Panc1 (cell line): ENCODE measurements at places on chromosomes 11 and 22. TPM values are rescaled to one million over a fixed set of nuclear protein-coding genes. Genes with fewer than 3 reads are reported as not detected.

GRCh38 chr11:1852877-1853276 is at the start of gene LSP1:
Gene LSP1 (plus strand): TSS chr11:1853084. CDS start chr11:1853145, 61 bp downstream.
- H3K4me3 ChIP-seq = no peak within 1 kb of the TSS
- H3K36me3 ChIP-seq = no peaks in the 10 kb centered on the region
- no peak within 1 kb of the TSS for H3K27ac ChIP-seq

DNA sequence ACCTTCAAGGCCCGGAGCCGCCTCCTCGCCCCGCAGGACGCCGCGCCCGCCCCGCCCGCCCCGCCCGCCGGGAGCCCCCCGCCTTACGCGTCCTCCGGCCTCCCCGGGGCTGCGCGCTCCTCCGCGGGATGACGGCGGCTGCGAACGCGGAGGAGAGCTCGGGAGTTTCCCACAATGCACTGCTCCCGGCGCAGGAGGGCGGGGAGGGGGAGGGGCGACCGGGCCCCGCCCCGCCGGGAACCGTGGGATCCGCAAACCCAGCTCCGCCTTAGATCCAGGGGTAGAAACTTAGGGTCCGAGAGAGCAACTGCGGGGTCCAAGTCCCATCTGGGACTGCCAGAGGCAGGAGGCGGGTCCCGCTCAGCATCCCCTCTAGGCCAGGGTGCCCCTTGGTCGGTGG is at the start of gene CEND1:
Gene CEND1 (minus strand): TSS at position 148 of the 400 bp plus-strand sequence. CDS start 1,514 bp downstream, outside the sequence.
- H3K27ac ChIP-seq = peak within 1 kb of the TSS; percentile 86
- H3K4me1 ChIP-seq = peaks cover 50% of the 10 kb centered on the region
- H3K4me3 ChIP-seq = peak within 1 kb of the TSS; percentile 59
- H3K36me3 ChIP-seq = no peaks in the 10 kb centered on the region; the same call in none of the 2 replicates

DNA sequence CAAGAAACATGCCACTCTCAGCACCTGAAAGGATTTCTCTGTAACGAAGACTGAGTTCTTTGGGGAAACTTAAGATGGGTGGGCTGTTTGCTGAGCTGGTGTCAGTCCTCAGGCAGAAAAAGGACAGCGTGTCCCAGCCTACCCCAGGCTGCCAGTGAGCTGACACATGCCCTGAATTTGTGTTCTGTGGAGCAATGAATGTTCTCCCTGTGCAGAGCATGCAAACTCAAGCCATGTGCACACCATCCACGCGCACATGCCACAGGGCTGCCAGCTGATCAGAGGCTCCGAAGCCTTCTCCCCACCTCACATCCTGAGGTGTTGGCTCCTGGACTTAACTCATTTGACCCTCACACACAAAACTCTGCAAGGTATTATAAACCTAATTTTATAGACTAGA is 104.9 kb downstream of the KCNC1 start:
- DNase-seq = no peak
- no peak overlapping the region for H3K4me3 ChIP-seq
- no peak overlapping the region for H3K27ac ChIP-seq
- no peaks in the 10 kb centered on the region for H3K27me3 ChIP-seq
- H3K4me1 ChIP-seq = no peaks in the 10 kb centered on the region
- H3K36me3 ChIP-seq = no peaks in the 10 kb centered on the region

The CHRM1 gene
- total RNA-seq = not detected

DNA sequence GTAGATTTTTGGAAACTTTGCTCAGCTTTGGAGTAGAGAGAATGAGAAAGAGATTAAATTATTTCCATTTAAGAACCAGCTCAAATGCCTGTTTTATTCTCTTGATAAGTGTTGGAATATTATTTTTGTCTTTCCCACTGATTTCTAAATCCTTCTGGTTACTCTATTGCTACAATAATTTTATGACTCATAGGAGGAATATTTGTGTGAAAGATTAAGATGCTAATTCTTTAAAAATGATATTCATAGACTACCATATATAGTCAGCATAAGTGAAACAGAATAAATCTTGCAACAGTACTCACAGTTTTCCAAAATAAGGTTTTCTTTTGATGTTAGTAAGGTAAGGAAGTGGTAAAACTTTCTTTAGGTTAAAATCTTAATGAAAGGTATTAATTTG is 60.9 kb downstream of the YAP1 start:
- H3K4me1 ChIP-seq = peaks cover 2% of the 10 kb centered on the region; the same call in 1 of the 2 replicates
- H3K27me3 ChIP-seq = no peaks in the 10 kb centered on the region
- DNase-seq = no peak
- H3K36me3 ChIP-seq = no peaks in the 10 kb centered on the region
- H3K4me3 ChIP-seq = no peak overlapping the region

GRCh38 chr11:125626288-125626950 is 1.5 kb downstream of the CHEK1 start:
- peaks cover 24% of the 10 kb centered on the region for H3K4me1 ChIP-seq
- H3K27ac ChIP-seq = peak overlapping the region; percentile 87
- H3K36me3 ChIP-seq = peaks cover 19% of the 10 kb centered on the region
- DNase-seq = peak; percentile 68
- no peaks in the 10 kb centered on the region for H3K27me3 ChIP-seq
- peak overlapping the region; percentile 74 for H3K4me3 ChIP-seq

DNA sequence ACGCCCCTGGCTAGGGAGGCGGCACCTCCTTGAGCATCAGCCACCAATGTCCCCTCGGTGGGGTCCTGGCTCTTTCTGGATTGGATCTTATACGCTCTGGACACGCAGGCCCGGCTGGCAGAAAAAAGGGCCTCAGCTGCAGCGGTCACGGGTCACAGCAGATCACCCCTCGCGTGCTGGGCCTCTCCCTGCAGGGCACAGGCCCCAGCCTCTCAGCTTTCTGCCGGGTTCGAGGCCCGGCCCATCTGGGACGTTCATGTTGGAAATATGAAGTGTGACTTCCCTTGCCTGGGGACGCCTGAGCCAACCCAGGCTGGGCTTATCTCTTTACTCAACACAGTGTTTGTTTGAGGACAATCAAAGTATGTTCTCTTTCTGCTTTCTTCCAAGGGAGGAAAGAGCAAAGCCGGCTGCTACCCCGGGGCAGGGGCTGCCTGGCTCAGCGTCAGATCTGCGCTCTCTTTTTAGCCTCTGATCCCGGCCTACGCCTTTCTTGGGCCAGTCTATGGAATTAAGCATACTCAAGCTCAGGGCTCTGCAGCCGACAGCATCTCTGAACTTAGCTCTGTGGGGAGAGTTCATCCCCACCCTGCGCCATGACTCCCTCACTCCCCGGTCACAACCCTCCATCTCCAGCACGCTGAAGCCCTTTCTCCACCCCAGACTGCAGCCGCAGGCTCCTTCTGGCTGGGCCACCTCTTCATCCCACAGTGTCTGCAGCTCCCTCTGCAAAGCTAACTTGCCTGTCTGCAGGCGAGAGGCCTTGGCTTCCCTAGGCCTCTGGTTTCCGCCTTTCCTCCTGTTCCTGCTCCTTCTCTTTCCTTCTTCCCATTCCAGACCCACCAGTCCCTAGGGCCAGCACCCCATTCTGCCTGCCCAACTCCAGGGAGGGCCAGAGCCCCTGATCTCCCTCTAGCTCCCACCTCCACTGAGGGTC is 38.8 kb downstream of the ADAMTS15 start:
- H3K27ac ChIP-seq = peak overlapping the region; percentile 68
- H3K27me3 ChIP-seq = no peaks in the 10 kb centered on the region
- H3K4me1 ChIP-seq = peaks cover 23% of the 10 kb centered on the region; the same call in 1 of the 2 replicates
- H3K36me3 ChIP-seq = no peaks in the 10 kb centered on the region

DNA sequence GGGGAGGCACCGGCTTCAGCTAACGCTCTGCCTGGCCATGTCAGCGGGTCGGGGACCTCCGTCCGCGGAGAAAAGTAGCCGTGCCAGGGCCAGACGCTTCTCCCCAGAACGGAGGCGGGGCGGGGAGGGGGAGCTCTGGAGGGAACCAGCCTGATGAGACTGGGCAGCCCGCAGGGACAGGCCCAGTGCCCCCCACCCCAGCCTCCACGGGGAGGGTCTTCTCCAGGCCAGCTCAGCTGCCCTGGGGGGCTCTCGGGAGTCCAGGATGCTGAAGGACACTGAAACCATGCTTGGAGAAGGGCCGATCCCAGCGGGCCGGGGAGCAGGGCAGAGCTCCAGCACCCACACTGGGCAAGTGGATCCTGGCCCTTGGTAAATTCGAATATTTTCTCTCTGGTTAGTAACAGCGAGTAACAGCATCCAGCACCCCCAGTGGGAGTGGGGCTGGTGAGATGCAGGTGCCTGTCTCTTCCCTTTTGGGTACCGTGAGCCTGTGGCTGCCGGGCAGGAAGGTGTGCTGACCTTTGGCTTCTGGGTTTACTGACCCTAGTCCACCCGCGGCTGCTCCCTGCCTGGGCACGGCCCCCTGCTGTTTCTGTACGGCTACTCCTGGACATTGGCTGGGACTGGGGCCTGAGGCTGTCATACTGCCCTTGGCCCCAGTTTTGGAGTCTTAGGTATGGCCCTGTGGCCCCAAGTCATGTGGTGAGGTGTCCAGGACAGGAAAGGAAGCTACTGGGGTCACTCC is 35.8 kb downstream of the GRAMD4 start:
- H3K4me3 ChIP-seq = no peak overlapping the region
- H3K4me1 ChIP-seq = no peaks in the 10 kb centered on the region; the same call in none of the 2 replicates
- H3K27ac ChIP-seq = no peak overlapping the region
- no peaks in the 10 kb centered on the region for H3K36me3 ChIP-seq

- no peak overlapping the region for H3K27ac ChIP-seq
- DNase-seq = no peak
- H3K4me1 ChIP-seq = no peaks in the 10 kb centered on the region
- no peaks in the 10 kb centered on the region for H3K36me3 ChIP-seq
- no peaks in the 10 kb centered on the region for H3K27me3 ChIP-seq
- H3K4me3 ChIP-seq = no peak overlapping the region
Observed at GRCh38 chr11:103960108-103960507, 76.3 kb upstream of the DDI1 start.
